Liver (tissue), 10 donors: ENCODE measurements at places on chromosomes 6 and 20.

- no peak for DNase-seq
These were observed 20.2 kb downstream of the SCML4 start for GRCh38 chr6:107803957-107804356.

- no peak for DNase-seq
These were observed 61.9 kb downstream of the ESR1 start for GRCh38 chr6:151869345-151869744.

DNA sequence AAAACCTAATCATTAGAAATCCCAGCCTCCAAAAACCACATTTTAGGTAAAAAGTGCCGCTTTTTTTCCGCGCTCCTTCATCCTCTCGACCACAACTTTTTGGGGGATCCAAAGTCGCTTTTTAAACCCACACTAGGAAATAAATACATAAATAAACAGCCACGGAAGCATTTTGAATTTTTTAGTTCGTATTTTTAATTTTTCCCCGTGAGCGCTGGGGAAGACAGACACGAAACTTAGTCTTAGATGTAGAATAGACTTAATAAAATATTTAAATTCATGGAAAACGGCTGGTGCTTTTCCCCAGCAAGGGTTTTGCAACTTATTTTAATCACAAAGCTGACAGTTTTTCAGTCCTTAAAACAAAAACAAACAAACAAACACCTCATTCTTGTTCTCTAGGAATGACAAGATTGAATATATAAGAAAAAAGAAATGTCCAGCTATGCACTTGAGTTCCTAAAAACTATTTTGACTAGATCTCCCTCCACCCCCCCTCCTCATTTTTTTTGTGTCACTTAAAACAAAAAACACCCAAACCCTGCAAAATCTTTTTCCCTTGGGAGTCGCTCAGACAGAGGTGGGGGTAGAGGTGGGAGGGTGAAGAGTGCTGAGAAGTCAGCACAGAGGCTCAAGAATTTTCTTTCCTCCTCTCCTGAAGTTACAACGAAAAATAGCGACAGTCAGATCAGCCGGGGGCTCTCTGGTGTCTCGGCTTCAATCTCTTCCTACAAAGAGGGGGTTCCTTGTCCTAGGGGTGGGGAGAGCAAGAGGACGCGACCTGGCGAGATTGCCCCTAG is 43.4 kb upstream of the SUPT3H start:
- DNase-seq: no peak

- DNase-seq: no peak
These were observed 23.5 kb downstream of the TAF4 start for GRCh38 chr20:62042025-62042820.

DNA sequence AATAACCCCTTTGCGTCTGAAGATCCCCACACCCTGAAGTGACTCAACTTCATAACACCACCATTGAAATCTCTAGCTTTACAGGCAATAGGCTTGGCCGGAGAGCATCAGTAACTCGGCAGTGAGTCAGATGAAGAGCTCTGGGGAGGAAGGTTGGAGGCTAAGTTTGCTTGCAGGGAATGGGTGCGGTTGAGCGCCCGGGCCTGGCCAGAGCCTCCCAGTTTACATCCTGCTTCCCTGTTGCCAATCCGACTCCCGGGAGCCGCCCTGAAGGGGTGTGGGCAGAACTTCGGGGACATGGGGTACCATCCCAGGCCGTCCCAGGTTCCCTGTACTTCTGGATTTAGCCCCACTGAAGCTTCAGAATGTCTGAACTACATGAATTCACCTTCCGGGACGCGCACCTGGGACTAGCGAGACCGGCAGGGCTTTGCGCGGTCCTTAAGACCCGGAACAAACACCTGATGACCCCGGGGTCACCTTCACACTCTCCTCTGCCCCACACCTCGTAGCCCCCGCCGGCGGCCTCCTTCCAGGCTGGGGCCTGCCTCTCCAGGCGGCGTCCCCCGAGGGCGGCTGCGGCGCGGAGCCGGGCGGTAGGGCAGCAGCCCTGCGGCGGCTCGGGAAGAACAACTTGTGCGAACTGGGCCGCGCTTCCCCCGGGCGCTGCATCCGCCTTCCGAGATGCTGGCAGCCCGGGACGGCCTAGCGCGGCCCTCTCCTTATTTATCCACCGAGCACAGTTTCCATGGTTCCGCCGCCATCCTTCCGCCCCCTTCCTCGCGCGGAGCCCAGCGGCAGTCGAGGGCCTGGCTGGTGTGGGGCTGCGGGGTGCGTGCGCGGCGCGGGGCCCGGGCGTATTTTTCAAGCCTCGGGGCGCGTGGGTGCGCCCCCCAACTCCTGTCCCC is 56.6 kb upstream of the RREB1 start:
- peak; percentile 46 for DNase-seq

- DNase-seq: peak; percentile 29
These were observed 208.6 kb downstream of the ERMARD start for GRCh38 chr6:169960003-169960344.

- DNase-seq: no peak
These were observed 81.7 kb upstream of the FOXP4 start for GRCh38 chr6:41464481-41464880.

GRCh38 chr6:18753076-18753475 is 365.9 kb downstream of the RNF144B start:
- DNase-seq: no peak

DNA sequence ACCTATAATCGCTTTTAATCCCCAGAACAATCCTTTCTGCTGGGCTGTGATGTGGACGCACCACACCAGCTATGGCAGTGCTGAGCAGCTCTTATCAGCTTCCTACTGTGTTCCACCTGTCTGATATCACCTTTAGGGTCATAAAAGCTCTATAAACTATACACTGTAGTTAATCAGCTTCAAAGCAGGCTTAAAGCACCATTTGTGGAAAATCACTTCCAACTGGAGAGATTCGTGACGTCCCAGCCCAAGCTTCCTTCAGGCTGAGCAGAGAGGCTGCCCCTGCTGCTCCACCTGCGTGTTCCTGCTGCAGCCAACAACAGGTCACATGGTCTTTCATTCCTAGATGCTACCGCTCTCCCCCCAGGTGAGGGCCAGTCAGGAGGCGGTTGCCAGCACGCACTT is 156.5 kb downstream of the SMOC2 start:
- no peak for DNase-seq

DNA sequence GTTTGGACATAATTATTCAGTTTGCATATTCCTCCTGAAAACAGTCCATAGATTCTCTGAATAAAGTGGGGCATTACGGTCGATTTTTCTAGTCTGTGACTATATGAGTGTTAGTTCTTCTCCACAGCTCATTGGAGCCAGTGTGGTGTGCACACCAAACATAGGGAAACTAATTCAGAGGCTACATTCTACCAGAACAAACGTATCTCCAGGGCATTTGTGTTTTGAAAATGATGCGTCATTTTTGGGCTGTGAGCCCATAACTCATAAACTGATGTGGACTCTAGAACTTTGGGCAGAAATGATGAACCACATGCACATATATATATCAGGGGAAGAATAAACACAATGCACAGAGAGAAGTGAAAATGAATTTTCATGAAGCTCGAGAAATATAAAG is 41.8 kb downstream of the C6orf58 start:
- no peak for DNase-seq

- DNase-seq: no peak
These were observed 115.9 kb upstream of the NAA20 start for GRCh38 chr20:19901226-19901625.

GRCh38 chr20:967796-968742 is 34.0 kb downstream of the RSPO4 start:
- DNase-seq: no peak

DNA sequence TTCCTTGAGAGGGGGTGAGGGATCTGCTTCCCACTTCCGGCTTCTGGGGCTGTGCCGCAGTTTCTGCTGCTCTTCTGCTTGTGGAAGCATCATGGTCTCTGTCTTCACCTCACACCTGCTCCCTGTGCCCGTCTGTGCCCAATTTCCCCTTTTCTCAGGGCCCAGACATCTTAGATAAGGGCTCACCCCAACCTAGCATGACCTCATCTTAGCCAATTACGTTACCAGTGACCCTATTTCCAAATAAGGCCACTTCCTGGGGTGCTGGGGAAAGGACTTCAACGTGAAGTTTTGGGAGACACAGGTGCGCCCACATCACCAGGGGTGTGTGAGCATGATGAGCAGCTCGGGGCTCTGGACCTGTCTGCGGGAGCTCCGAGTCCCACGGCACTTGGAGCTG is 20.7 kb upstream of the RBBP8NL start:
- no peak for DNase-seq
